ENCODE measurements at places on chromosomes 1 and 21.

DNA sequence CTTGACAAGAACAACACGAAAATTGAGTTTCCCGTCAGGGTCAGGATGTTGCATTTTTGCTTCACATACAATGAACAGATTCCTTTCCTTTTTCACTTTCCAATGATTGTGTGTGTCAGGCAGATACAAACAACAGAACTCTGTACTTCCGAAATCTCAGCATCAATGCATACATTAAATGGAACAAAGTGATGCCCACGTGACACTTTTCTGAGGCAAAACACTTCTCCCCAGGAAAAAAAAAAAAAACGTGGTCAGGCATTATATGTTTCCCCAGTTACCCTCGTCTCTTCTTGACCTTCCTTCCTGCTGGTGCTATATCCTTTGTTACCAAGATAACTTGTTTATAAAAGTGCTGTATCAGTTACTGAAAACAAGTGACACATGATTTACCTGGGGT lies 181.8 kb downstream of the ZNF281 start:
- no peak for DNase-seq

- DNase-seq = no peak
These were observed 218.2 kb downstream of the NPHP4 start for GRCh38 chr1:5774019-5774418.

DNA sequence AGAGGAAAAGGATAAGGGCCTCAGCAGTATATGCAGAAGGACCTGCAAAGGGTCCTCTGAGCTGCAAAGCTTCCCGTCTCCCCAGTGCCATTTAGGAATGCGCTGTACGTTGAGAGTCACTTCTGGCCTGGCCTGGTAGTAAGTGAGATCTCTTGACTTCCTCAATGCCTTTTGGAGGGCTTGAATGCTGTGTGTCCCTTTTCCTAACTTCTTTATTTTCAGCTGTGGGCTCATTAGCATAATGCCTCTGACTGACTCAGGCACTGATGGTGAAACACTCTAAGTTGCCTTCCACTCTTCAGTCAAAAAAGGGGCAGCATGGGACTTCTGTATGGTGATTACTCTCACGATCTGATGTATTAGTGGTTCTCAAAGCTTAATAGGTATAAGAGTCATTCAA lies 49.9 kb downstream of the XCL1 start:
- DNase-seq = no peak

DNA sequence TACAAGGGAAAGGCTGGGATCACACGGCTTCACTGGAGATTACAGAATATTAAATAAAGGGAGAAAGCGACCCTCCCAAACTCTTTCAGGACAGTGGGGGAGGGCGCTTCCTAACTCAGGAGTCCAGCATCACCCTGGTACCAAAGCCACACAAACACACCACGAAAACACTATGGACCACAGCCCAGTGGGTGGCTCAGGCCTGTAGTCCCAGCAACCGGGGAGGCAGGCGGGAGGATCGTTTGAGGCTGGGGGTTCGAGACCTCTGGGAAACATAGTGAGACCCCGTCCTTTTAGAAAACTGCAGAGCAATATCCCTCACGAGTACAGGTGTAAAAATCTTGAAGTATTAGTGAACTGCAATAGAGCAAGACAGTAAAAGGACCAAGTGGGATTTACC lies 16.0 kb downstream of the TRIM11 start:
- DNase-seq = no peak

- peak; percentile 9 for DNase-seq
These were observed 632 bp downstream of the PEX19 start for GRCh38 chr1:160284220-160284781.

DNA sequence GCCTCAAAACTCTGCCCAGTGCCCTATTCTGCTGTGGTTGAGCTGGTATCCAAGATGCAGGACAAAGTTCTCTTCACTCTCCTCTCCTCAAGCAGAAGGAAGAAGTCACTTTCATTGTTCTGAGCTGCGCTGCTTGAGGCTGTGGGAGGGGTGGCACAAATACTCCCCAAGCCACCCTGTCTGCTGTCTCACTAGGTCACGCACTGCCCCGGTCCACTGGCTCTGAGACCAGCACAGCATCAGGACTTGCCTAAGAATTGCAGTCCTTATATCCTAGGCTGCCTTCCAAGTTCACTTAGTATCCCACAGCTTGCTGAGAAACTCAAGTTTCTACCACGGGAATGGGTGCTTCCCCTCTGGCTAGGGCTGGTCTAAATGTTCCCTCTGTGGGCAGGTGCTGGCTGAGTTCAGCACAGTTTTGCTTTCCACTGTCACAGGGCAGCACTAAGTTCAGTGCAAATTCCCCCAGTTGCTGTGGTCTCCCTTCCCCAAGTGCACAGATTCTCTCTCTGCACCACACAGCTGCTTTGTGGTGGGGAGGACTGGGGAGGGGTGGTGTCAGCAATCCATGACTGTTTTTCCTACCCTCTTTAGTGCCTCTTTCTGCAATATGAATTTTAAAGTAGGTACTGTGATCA lies 32.4 kb downstream of the SLC9C2 start:
- no peak for DNase-seq
